Activated T-cell treated with anti-CD3 and anti-CD28 coated beads, Interleukin-2, amount 50 U/mL, for 4 hours (primary cell): ENCODE measurements at places on chromosomes 1 and 21.

- DNase-seq: no peak
These were observed 2.2 kb upstream of the KCNA3 start for GRCh38 chr1:110676970-110677369.

- no peak for DNase-seq
These were observed 1.8 kb downstream of the OR10J1 start for GRCh38 chr1:159441360-159441759.

- DNase-seq: no peak
These were observed 4.6 kb downstream of the WASF2 start for GRCh38 chr1:27485363-27485762.

- DNase-seq: no peak
These were observed 81.4 kb downstream of the ETS2 start for GRCh38 chr21:38887062-38887686.

DNA sequence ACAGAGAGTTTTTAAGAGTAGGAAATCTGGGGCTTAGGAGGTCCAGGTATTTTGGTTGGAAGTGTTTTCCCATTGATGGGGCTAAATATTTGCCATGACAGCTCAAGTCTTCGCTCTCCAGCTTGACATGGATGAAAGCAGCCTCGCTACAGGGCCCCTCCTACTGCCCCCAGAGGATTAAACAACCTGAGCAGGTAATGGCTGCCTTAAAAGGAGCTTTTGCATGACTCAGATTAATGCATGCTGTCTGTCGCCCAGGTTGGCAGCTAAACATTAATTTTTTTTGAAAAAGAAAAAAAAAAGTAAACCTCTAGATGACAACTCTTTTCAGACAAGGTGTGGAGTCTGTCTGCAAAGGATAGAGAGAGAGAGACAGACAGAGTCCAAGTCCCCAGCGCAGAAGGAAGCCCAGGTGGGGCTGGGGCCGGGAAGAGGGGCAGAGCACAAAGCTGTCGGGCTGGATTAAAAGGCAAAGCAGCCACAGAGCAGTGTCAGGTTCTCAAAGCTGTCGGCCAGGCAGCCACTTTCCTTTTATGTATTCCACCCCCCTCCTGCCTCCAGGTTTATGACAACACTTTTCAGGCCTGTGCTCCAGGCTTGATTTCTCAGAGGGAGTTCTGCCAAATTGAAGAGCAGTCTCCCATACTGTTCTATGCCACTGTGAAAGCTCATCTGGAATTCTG, 127.9 kb downstream of the CLIC6 start:
- no peak for DNase-seq

GRCh38 chr1:74748960-74749359, 16.0 kb downstream of the TYW3 start:
- DNase-seq: no peak

DNA sequence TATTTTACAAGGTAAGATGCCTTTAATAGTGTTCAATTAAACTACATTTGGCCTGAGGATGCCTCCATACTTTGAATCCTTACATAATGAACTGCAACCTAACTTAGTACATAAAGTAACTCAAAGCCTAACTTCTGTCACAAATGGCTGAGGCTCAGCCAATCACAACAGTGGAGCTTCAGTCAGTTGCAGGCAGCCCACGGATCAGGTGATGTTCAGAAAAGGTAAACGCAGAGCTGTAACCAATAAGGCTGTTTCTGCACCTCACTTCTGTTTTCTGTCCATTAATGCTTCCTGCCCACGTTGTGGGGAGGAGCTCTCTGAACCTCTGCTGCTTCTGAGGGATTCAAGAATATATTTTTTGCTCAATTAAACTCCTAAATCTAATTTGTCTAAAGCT, 94.8 kb upstream of the KIAA0040 start:
- no peak for DNase-seq

DNA sequence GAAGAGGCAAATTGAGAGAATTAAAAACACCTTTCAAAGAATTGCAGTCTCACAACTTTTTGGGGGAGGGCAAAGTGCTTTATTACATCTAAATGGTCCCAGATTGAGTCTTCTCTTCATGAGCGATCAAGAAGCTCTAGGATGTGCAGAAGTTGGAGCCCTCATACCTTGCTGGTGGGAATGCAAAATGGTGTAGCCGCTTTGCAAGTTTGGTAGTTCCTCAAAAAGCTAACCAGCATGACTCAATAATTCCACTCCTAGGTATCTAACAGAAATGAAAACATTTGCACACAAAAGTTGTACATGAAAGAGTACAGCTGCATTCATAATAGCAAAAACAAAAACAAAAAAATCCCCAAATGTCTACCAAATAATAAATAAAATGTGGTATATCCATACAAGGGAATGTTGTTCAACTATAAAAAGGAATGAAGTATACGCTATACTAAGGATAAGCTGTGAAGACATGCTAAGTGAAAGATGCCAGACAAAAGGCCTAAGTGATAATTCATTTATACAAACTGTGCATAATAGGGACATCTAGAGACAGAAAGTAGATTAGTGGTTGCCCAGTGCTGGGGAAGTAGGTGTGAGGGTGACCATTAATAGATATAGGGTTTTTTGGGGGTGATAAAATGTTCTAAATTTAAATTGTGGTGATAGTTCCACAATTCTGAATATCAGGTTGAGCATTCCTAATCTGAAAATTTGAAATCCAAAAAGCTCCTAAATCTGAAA, 55.2 kb downstream of the SELENOF start:
- DNase-seq: no peak

- DNase-seq: no peak
These were observed 7.9 kb downstream of the CSTB start for GRCh38 chr21:43767984-43768867.

DNA sequence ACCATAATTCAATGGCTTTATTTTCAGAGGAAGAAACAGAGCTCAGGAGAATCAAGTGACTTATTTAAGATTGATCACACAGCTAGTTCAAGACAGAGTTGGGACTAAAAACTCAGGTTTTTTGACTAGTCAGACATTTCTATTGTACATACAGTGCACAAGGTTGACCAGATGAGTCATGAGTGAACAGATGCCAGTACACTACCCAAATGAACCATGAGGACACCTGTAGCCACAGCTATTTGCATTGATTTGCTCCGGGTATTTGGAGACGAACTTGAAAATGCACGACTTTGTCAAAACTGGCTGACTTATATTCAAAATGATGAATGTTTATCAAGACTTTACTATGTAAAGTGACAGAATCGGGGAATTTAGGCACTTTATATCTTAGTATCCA, 161.7 kb upstream of the ST6GALNAC5 start:
- DNase-seq: no peak

GRCh38 chr21:45767071-45768006, 123.8 kb downstream of the PCBP3 start:
- DNase-seq: no peak

DNA sequence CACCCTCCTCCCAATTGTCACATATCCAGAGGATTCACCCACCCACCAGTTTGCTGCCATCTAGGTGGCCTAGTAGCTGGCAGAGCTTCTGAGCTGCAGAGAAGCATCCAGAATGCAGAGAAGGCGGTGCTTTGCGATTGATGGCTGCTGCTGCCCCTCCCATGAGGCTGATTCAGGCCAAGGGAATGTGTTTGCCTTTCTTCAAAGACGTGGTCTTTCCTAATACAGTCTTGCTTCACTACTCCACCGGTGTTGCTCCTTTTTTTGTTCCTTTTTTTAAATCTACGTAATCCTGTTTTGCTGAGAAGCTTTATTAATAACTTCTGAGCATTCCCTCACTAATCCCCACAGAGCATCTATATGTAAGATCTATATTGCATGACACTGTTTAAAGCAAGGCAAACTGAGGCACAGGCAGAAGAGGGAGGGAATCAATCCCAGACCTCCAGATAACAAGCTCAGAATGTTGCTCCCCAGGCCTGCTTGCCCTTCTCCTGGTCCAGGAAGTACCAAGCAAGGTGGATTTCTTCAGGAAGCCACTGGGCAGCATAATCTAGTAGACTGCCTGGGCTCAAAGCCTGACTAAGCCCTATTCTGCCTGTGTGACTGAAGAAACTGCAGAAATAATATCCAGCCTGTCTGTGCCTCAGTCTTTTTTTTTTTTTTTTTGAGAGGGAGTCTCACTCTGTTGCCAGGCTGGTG, 275.5 kb upstream of the FMN2 start:
- DNase-seq: no peak

- no peak for DNase-seq
These were observed 204.9 kb upstream of the DUSP10 start for GRCh38 chr1:221946768-221947167.

DNA sequence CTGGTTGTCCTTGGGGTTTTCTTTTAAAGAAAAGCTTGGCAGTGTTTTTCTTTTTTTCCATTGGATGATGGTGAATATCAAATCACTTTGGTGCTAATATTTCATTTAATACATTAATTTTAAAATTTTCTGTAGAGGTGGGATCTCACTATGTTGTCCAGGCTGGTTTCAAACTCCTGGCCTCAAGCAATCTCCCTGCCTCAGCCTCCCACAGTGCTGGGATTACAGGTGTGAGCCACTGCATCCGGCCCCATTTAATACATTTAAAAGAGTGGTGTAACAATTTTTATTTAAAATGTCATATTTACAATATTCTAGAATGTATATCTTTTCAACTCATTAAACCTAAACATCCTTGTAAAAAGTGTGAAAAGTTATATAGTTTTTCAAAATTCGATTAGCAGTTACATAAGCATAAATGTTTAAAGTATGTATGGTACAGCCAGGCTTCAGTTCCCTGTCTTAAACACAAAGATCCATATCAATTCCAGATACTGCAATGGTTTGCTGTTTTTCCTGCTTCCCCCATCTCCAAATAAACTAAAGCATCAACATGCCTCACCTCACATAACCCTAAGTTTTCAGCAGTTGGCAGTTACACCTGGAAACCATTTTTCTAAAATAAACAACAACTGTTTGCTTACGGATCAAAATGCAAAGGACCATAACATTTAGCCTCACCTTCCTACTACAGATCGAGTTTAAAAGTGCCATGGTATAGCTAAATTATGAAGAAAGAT, 8.9 kb upstream of the LGALS8 start:
- no peak for DNase-seq

- DNase-seq: no peak
These were observed 403 bp downstream of the MXRA8 start for GRCh38 chr1:1357871-1358432.

DNA sequence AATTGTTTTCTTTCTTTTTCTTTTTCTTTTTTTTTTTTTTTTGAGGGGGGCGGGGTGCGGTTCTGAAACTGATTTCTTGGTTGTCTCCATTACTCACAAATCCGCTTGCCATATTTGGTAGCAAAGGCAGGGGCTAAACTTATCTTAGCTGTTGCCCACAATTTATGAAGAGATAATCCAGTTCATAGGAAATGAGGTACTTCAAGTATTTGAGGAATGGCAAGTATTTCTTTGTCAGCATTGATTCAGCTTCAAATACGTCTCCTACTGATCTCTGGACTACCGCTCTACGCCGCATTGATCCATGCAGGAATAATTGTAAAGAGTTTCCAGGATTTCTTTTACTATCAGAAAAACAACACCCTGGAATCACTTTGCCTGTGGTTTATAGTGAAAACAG, 289.2 kb upstream of the DPYD start:
- no peak for DNase-seq

DNA sequence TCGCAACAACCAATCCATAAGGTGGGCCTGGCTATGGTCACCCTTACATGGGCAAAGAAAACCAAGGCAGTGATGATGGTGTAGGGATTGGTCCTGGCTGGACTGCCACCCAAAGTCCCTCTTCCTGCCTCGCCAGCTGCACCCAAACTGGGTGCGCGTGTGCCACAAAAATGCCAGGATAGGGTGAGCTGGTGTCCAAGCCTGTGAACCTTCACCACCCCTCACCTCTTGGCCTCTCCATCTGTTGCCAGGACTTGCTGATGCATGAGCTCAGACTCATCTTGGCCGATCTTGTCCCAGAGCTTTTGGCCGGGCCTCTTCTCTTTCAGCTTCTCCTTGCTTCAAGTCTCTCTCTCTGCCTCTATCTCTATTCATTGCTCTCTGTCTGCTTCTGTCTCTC, 41.8 kb downstream of the FOXD2 start:
- DNase-seq: no peak

DNA sequence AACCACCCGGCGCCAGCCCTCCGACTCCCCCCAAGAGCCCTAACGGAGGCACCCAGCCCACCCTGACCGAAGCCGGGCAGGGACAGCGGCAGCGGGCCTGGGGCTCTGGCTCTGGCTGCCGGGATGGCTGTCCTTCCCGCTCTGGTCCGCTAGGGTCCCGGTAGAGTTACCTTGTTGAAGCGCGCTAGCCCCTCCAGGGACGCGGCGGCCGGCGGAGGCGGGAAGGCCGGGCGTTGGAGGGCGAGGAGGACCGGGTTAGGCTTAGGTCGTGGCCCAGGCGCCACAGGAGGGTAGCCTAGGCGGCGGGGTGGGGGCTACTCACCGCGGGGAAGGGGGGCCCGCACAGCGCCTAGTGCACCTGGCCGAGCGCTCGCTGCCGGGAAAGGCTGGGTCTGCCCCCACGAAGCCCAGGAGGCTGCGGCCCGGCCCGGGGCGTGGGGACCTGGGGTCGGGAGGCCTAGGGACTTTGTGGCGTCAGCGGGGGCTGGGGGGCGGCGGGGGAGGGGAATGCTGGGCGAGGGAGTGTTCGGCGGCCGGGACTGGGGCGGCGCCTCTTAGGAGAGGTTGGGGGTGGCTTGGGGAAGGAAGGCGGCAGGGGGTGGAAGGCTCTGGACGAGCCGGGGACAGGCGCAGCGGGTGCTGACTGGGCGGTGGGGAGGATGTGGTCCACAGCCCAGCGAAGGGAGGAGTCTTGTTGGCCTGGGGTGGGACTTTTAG, at the start of gene TRIM17:
TSS of gene TRIM17 (minus strand) at position 645 of the 717 bp plus-strand sequence. CDS start 1,789 bp downstream, outside the sequence.
- DNase-seq: peak; percentile 27

- no peak for DNase-seq
These were observed 842 bp downstream of the ATXN7L2 start for GRCh38 chr1:109484519-109484975.

GRCh38 chr1:2290595-2291510, 62.7 kb downstream of the SKI start:
- peak; percentile 81 for DNase-seq

GRCh38 chr1:3714284-3714741, 37.9 kb upstream of the CCDC27 start:
- DNase-seq: no peak

DNA sequence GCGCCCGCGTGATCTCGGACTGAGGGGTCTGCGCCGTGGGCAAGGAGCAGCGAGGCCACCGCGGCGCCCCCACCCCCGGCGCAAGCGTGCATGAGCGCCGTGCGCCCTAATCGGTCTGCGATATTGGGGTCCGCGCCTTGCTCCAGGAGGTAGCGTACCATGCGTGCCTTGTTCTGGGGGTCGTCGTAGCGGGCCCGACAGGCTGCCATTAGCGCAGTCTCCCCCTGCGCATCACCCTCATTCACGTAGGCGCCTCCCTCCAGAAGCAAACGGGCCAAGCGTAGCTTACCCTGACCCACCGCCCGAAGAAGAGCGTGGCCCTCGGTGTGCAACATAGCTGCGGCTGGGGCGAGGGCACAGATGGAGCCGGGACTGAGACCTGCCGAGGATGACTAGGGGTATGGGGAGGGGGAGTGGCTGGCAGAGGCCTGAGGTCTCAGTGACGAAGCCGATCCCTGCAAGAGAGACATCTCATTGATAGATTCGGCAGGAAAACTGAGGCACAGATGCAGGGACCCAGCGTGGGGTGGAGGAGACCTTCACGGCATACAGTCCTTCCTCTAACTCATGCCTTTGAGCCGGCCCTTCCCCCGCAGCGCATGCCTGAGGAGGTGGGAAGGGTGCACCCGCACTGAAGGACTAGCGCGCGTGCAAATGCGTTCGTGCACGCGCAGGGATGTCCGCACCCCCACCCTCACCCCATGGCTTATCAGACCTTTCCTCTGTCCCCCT, 2.8 kb downstream of the ANKRD34A start:
- peak; percentile 33 for DNase-seq
